ENCODE measurements at places on chromosomes 11 and 22.
A peak's percentile ranks its signal among the peaks of the same experiment; 100 is the strongest.

DNA sequence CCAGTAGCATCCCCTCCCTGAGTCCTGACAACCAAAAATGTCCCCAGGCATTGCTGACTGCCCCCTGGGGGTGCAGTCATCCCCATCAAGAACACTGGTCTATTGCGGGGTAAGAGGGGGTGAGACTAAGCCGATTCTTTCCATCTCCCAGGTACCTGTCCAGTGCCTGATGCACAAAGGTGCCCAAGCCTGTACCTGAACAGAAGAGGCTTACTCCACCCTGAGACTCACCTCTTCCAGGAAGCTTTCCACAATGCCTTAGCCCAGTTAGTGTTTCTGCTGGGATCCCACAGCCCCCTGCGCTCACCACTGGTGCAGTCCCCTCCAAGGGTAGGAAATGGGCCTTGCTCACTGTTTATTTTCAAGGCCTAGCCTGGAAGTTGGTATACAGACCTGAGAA is 22.9 kb downstream of the TPST2 start:
- DNase-seq, result no peak

DNA sequence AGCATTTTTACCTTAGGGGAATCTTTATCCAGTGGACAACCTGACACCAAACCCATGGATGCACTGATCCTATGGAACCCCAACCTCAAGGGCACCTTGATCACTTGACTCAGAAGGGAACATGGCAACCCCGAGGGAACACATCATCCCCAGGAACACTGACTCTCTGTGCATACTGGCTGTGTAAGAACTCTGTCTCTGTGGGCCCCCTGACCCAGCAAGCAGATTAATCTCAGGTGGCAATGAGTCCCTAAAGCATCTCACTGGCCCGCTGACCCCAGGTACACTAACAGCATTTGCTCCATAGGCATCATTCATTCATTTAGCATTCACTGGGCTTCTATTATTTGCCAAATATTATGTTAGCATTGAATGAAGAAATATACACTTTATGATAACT is 16.9 kb downstream of the EIF3F start:
- DNase-seq, result no peak

DNA sequence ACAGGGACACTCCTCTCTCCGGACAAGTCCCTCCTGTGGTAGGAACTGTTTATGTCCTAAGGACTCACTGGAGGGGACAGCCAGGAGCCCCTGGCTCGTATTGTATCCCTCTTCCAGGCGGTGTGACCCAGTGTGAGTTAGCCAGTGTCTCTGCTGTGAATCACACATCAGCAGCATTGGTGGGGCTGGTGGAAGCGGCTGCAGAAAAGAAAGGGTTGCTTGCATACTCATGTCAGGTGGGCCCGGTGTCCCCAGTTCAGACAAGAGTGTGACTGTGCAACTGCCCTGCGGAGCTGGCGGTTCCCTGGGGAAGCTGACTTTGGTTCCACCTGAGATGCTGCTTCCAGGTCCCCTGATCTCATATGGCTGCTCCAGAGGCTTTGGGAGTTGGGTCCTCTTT is 99.4 kb downstream of the ZBTB16 start:
- DNase-seq, result no peak

GRCh38 chr11:65077451-65077850 is 6.4 kb downstream of the CDCA5 start:
- DNase-seq, result no peak

- no peak for DNase-seq
These were observed 87.9 kb downstream of the NCAM1 start for GRCh38 chr11:113048820-113049768.

DNA sequence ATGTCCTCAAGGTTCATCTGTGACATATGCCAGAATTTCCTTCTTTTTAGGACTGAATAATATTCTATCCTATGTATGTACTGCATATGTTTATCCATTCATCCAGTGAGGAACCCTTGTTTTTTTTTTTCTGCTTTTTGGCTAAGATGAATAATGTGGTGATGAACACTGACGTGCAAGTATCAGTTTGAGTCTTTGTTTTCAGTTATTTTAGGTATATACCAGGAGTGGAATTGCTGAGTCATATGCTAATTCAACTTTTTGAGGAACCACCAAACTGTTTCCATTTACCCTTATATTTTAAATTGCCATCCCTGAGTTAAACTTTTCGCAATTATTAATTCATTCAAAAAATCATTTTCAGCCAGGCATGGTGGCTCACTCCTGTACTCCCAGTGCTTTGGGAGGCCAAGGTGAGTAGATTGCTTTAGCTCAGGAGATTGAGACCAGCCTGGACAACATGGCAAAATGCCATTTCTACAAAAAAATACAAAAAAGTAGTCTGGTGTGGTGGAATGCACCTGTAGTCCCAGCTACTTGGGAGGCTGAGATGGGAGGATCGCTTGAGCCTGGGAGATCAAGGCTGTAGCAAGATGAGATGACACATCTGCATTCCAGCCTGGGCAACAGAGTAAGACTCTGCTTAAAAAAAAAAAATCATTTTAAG is 64.2 kb downstream of the MICAL2 start:
- peak; percentile 18 for DNase-seq

GRCh38 chr11:65488273-65489034 is 10.4 kb upstream of the MALAT1 start:
- DNase-seq, result no peak

DNA sequence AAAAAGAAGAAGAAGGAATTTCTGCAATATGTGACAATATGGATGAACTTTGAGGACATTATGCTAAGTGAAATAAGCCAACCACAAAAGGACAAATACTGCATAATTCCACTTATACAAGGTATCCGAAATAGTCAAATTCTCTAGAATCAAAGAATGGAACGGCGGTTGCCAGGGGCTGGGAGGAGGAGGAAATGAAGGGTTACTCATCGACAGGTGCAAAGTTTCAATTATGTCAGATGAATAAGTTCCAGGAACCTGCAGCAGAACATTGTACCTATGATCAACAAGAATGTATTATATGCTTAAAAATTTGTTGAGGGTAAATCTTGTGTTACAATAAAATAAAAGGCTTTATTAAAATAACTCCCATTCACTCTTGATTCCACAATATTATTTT is 49.0 kb downstream of the SC5D start:
- no peak for DNase-seq

GRCh38 chr11:134196756-134197155 is 27.0 kb downstream of the NCAPD3 start:
- DNase-seq, result peak; percentile 34

- no peak for DNase-seq
These were observed 52.5 kb downstream of the FAR1 start for GRCh38 chr11:13720940-13721339.

DNA sequence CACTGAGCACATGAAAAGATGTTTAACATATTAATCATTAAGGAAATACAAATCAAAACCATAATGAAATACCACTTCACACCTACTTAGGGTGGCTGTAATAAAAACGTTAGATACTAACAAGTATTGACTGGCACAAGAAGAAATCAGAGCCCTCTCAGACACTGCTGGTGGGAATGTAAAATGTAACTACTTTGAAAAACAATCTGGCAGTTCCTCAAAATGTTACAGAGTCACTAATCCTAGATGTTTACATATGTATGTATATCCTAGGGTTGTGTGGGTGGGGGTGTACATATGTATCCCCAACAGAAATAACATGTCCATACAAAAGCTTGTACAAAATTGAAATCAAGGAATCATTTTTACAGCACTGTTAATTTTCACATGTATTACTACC is 15.2 kb downstream of the EED start:
- no peak for DNase-seq

- DNase-seq, result no peak
These were observed 85.5 kb downstream of the AMBRA1 start for GRCh38 chr11:46508360-46508759.

DNA sequence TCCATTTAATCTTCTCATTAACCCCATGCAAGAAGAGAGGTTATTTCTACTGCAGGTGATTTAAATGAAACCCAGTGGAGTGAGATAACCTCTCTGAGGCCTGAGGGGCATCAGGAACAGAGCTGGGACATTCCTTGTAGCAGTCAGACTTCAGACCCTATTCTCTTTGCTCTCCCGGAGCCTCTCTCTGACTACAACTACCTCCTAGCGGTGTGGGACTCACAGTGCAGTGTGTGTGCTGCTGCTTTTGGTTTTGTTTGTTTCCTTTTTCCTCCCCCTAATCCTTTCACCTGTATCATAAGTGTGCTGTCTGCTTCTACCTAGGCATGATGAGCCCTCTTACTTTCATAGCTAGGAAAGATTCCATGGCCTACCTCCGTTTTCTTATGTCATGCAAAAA is 769.6 kb downstream of the NTM start:
- DNase-seq, result no peak

GRCh38 chr11:34012734-34013133 is 38.8 kb upstream of the CAPRIN1 start:
- DNase-seq, result no peak

GRCh38 chr11:111500481-111500880 is 11.7 kb downstream of the BTG4 start:
- no peak for DNase-seq

- DNase-seq, result no peak
These were observed 17.0 kb downstream of the FADD start for GRCh38 chr11:70220136-70220535.

DNA sequence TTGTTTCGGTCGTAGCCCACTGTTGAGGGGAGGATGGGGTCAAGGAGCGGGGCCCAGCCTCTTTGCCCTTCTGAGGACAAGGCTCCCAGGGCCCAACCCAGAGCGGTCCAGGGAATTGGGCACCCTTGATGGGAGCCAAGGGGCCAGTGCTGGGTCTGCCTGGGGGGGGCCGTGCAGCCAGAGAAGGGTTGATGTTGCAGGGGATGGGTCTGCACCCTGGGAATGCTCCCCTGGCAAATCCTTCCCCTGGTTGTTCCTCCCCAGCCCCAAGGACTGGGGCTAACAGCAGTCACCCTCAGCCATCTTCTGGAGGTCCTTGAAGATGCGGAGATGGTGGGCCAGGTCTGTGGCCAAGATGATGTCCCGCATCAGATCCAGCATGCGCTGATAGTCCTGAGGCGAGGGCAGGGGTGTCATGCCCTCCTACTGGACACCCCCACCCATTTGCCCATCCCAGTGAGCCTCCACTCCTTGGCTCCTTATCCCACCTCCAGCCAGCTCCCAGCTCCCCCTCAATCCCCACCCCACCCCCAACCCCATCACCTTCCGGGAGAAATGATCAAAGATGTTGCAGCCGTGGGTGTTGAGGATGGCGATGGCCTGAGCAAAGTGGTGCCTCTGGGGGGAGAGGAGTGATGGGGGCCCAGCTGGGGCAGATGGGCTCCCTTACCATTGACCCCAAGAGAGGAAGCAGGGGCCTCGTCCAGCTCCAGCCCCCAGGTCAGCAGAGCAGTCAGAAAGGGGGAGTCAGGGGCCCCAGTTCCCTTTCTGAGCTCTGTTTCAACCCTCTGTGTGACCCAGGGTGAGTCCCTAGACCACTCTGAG is 95.0 kb downstream of the PDE2A start:
- DNase-seq, result no peak

DNA sequence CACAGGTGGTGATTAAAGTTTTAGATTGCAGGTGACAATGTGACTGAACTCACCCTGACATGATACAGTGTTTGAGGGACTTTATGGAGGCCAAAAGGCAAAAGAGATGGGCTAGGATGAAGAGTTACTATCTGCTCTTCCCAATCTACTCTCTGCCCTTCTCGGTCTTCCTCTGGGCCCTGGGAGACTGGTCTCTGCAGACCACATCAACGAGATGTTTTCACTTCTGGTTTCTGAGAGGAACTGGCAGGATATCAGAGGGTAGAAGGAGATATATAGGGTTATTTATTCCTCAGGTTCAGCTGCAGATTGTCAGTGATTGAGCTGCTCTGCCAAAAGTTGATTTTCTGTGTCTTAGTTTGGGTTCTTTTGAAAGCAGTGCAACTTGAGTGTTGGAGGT is 32.4 kb upstream of the CD44 start:
- peak; percentile 39 for DNase-seq

GRCh38 chr11:69280451-69280850 is 13.5 kb upstream of the MYEOV start:
- DNase-seq, result no peak

DNA sequence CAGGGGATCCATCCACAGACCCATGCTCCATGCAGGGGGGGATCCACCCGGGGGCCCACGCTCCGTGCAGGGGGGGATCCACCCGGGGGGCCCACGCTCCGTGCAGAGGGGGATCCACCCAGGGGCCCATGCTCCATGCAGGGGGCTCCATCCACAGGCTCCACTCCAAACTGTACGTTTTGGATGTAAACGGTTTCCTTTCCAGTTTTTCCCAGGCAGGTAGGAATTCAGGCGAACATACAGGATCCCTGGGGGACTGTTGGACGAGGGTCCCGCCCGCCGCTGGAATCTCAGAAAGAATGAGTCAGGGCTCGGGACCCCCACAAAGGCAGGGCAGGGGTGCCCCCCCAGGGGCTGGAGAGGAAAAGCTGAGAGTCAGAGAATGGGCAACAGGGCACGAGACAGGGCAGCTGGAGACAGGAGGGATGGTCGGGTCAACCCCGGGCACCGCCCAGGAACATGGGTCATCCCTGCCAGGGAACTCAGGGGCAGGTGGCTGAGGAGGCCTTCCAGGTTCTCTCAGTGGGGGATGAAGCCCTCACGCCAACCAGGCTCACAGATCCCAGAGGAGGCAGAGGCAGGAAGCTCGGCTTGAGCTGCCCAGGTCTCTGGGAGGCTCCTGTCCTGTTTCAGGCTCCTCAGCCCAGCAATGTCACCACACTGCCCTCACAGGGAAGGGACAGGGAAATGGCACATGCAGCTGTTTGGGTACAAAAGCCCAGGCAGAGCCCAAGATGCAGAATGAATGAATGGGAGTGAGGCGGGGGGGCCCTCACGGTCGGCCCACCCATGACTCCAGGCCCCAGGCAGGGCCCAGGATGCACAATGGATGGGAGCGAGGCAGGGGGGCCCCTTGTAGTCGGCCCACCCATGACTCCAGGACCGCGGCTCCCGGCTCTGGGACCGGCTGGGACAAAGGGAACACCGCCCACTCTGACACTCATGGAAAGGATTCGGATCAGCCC is 200.2 kb downstream of the BRD1 start:
- no peak for DNase-seq

GRCh38 chr11:93845181-93846092 is 5.0 kb downstream of the VSTM5 start:
- DNase-seq, result no peak

- no peak for DNase-seq
These were observed 1.7 kb upstream of the CAVIN3 start for GRCh38 chr11:6321961-6322362.

GRCh38 chr22:37517826-37518450 is 1.3 kb downstream of the CARD10 start:
- no peak for DNase-seq

- no peak for DNase-seq
These were observed 5.6 kb downstream of the TUB start for GRCh38 chr11:8086571-8086970.

DNA sequence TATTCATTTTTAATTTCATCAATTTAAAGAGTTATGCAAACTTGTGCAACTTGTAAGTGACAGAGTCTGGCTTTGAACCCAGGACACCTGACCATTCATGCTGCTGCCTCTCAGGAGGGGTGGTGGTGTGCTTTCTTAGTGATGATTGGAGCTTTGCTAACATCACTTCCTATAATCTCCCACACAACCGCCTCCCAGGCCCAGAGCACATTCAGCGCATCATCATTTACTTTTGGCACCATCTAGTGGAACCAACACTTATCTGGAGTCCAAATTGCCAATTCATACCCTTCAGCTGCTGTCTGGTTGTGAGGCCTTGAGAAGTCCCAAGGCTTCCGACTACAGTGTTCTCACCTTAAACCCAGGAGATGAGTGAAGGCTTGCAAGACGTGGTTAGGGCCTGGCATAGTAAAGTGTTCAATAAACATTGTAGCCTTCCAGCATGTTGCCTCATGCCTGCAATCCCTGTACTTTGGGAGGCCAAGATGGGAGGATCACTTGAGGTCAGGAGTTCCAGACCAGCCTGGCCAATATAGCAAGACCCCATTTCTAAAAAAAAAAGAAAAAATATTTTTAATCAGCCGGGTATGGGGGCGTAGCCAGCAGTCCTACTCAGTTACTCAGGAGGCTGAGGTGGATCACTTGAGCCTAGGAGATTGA is 1.1 kb upstream of the TTLL1 start:
- DNase-seq, result peak; percentile 63

All from CD4-positive, alpha-beta T cell treated with Interleukin-17A for 1 hour (primary cell).